ENCODE measurements at places on chromosomes 2 and 18. TPM values are rescaled to one million over a fixed set of nuclear protein-coding genes. Genes with fewer than 3 reads are reported as not detected.

DNA sequence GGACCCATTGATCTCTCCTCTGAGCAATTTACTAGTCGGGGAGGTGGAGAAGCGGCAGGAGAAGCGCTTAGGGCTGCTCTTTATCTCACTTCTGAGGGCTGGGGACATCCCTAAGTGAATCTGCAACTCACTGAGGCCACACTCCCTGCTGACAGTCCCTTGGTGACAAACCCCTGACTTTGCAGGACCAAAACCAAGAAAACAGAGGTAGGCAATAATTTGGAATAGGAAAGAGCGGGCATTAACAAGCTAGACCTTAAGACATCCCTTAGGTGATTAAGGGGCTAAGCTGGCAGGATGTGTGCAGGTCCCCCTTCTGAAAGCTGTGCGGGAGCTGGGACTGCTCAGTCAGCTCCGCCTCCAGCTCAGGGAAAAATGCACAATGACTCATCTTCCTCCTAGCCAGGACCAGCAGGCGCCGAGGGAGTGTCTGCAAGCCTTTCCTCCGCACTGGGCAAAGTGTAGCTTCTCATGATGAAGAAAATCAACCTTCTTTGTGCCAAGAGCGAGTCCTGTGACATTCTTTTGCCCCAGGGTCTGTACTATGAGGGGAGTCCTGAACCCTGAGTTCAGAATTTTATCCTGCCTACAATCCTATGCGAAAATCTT is 63.3 kb downstream of the BOD1L2 start:
- DNase-seq = peak; percentile 74

- DNase-seq = peak; percentile 44
Observed at GRCh38 chr2:43412114-43412753, 183.6 kb downstream of the THADA start.

- no peak for DNase-seq
Observed at GRCh38 chr2:181038796-181039195, 58.4 kb downstream of the UBE2E3 start.

DNA sequence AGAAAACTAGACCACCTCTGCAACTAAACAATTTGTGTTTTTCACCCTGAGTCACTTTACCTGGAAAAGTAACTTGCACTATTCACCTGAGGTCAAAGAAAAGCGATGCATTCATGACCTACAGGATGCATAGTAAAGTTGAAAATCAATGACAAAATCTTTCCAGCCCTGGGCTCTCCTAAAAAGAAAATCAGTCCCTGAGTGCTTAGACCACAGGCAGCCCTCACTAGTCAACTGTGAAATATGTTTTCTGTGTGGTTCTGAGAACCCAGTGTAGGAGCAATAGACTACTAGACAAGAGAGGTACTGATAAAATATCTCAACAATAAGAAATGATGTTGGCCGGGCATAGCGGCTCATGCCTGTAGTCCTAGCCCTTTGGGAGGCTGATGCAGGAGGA is 133.1 kb downstream of the TXNL1 start:
- DNase-seq = no peak

DNA sequence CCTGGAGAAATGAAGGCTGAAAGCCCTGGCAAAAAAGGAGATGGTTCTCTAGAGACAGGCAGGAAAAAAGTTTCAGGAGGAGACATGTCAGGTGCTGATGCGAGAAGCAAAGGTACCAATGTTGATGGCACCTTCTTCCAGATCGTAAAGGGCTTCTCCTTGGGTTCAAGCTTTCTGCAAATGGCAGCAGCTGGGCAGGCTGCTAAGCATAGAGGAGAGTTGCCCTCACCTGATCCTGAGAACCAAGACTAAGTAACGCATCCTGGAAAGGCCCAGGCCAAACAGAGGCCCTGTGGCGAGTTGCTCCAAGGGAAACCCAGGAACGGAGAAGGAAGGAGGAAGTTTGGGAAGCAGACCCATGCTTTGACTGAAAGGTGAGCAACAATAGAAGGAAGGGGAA is 23.6 kb upstream of the AFTPH start:
- no peak for DNase-seq

DNA sequence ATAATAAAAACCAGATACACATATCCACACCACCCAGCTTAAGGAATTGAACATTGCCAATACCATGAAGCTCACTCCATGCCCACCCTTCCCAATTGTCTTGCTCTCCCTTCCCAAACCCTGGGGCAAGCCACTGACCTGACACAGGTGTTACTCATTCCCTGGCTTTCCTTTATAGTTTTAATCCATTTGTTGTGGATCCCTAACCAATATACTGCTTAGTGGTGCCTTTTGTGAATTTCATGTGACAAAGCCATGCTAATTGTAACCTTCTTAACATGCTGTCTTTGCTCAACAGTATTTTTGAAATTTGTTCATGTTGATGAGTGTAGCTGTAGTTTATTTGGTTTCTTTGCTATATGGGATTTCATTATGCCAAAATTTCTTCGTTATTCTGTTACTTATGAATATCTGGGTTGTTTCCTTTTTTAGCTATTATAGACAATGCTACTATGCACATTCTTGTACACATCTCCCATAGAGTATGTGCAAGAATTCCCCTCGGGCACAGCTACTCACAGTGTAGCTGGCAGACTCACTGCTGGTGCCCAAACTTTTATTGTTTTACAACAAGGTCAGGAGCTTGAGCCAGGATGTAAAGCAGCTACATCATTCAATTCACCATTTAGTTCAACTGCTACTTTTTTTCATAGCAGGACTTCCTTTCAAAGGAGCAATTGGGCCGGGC is 90.8 kb upstream of the ATL2 start:
- DNase-seq = no peak

DNA sequence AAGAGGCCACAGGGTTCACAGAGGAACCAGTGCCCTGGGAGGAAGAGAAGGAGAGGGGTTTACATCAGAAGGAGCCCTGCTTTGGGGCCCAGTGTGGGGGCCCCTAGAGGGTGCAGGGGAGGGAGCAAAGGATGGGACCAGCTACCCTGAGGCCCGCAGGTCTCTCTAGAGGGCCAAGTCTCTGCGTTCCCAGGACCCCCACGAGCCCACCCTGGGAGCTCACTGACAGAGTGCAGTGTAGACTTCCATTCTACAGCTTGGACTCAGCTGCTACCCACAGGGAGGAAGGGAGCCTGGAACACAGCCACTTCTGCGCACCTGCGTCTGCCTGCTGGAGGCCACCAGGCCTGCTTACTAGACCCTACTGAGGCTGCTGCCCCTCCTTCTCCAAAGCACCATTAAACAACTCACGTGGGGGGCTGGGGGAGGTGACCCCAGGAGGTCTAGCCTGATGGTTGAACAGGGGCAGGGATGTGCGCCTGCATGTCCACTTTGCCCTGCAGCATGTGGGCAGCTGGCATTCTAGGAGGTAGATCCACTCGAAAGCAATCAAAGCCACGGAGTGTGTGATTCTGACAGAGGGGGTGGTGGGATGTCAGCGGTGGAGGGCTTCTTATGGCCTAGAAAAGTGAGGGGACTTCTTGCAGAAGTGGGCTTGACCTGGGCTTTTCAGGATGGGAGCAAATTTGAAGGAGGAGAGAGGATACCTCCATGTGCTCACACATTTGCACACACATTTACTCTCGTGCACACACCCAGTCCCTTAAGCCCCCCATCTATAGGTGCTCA is 90.2 kb downstream of the ZFP36L2 start:
- DNase-seq = no peak

DNA sequence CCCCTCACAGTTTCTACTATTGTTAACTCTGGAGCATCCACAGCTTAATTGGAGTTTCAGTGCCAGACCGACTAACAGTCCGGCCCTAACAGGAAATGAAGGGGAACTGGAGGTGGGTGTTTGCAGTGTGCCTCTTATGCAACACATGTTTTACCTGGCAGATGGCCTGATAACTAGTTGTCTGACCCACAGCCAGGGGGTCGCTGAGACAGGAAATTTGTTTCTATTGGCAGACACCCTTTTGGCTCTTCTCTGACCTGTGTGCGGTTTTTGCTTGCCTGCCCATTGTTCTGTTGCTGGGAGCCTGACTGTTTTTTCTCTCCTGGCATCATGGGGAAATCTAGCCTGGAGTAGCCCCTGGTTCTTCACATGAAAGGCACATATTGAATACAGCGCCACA is 1329.8 kb downstream of the DSC3 start:
- no peak for DNase-seq

DNA sequence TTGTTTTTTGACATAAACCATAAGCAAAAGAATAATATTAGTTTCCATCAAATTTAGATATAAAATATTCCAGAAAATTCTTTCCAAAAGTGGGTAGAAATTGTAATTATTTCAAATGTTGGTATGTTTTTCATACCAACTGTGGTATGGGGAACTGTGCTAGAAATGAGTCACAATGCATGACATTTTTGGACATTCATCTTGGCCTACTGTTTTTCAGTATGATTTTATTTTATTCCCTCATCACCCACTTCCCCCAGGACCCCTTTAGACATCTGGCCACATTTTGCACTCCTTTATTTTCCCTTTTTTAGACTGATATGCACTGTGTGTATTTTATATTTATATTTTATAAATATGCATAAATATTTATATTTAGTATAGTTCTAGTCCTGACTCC is 97.1 kb downstream of the DPP4 start:
- no peak for DNase-seq

The FHL2 gene
- total RNA-seq = 3.2 TPM

The VWC2L gene
- not detected for total RNA-seq

The CYRIA gene
- total RNA-seq = 183 TPM

The ANKRD23 gene
- total RNA-seq = 6.2 TPM

The UPP2 gene
- not detected for total RNA-seq
